ENCODE measurements at places on chromosomes 16 and 17.

GRCh38 chr17:80063830-80064585 lies 27.6 kb downstream of the CCDC40 start:
- DNase-seq, result no peak

DNA sequence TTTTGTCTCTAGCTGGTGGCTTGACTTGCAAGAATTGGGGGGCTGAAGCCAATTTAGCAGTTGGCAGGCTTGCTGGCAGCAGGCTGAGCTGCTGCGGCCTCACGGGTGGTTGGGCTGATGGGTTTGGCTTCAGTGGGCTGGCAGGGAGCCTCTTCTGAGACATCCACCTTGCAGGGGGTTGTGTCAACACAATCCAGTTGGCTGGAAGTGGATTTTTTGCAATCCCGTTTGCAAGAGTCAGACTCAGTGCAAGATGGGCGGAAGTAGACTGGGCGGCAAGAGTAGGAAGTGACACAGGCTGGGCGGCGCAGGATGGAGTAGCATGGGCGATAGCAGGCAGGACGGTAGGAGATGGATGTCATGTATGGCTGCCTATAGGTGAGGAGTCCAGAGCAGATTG lies 1.5 kb downstream of the KRTAP16-1 start:
- DNase-seq, result no peak

DNA sequence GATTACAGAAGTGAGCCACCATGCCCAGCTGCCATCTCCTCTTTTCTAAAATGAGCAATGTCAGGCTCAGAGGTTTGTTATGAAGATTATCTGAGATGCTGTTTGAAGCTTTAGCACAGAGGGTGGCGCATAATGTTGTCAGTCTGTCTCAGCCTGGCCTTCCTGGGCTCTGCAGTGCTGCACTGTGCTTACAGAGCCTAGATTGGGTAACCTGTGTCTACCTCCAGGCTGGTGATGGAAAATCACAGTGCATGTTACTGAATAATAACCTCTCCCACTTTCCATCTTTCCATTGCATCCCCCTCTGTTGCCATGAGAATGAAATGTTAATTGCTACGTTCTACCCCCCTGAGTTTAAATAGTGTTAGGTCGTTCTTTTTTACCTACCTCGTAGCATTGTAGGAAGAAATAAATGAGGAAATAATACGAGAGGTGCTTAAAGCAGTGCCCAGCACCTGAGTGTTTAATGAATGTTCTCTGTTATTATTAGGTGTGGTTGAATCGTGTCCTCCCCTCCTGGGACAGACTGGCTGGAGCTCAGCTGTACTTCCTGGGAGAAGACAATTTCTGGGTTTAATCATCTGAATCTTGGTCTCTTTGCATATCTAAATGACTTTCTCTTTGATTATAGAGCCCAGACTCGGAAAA lies 6.2 kb downstream of the LDAF1 start:
- no peak for DNase-seq

DNA sequence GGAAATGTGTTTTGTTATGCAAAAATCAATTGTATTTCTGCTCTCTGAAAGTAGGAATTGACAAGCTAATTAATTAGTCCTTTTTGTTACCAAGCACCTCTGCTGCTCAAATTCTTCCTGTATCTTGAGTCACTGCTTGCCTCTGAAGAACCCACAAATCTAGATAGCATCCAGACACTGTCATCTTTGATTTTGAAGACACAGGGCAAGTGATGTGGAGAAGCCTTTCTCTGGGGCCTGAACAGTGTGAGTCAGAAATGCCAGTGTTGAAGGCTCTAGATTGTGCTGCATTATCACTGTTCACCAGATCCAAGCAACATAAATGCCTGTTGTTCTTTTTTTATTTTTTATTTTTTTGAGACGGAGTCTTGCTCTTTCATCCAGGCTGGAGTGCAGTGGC lies 10.9 kb upstream of the ST6GALNAC1 start:
- DNase-seq, result no peak

- no peak for DNase-seq
Measured at GRCh38 chr16:87784812-87785211, 19.0 kb upstream of the KLHDC4 start.

DNA sequence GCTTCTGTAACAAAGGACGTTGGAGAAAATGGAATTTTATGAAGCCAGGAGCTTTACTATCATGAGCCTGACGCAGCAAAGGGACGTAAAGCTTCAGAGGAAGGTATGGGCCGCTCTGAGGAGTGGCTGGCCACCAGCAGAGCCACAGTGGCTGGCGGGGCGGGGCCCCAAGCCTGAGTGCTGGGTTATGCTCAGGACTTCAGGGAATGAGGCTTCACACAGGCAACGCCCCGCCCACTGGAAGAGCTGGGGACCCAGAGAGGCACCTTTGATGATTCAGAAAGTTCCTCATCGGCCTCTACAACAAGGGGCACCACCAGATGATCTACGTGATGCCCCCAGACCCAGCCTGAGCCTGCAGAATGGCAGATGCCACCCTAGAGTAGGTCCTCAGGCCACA lies 8.8 kb downstream of the NOB1 start:
- no peak for DNase-seq

DNA sequence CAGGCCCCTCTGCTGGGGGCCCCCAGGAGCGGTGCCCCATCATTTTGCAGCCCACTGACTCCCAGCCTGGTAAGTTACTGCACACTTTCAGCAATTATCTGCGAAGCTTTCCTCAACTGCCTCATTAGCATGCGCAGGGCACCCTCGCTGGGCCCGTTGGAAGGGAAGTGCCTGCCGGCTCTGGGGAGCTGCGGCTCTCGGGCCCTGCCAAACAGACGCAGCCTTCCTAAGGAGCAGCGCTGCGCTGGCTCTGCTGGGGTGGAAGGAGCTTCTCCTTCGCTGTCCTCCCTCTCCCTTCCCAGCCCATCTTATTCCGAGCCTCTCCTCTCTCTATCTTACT lies 71.0 kb downstream of the RBBP6 start:
- no peak for DNase-seq

- DNase-seq, result no peak
Measured at GRCh38 chr17:55870044-55870443, 119.2 kb downstream of the PCTP start.

GRCh38 chr17:31629696-31630470 lies 229.2 kb downstream of the COPRS start:
- DNase-seq, result no peak

DNA sequence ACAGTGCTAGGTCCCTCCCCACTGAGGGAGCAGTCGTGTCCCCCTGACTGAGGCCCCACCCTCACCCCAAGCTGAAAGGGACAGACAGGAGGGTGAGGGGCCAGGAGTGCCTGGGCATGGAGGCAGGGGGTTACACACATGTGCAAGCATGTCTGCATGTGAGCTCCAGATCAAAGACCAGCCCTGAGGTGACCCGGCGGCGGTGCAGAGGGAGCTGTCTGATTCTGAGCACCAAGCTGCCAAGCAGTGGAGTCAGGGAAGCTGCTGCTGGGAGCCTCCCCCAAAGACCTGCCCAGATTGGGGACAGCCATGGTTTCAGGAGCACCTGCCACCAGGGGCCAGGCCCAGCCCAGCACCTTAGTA lies 5.5 kb downstream of the DLX3 start:
- DNase-seq, result no peak

DNA sequence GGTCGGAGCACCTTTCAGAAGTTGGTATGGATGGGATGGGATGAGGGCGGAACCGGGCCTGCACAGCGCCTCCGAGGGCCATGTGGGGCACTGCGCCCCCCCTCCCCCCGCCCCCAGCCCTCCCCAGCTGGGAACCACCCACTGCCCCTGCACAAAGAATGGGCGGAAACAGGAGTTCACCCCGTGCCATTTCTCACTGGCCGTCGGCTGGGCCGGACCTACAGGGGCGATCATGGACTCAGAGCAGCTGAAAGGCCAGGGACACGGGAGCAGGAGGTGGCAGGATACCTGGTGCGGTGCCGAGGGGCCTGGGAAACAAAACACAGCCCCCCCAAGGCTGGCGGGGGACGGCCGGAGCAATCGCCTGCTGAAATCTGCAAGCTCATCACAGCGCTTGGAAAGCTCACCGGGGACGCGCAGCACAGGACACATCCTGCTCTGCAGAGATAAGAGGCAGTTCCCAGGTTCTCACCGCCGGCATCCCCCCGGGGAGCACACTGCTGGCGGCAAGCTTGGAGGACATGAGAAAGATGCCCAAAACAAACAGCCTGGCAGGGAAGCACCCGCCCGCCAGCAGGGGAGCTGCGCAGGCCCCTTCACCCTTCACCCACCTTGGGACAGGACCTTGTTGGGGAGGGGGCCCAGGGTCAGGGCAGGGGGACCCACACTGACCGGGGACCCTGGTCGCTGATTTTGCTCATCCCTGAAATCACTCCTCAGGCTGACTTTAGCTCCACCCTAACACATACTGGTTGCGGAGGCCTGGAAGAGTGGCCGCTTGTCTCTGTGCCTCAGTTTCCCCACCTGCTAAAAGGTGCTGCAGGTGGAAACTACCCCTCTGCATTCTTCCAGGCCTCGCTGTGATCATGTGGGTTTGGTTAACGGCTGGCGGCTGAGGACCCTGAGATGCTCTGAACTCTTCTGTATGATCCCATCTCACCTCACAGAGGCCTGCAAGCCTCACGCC lies 263.9 kb downstream of the C16orf95 start:
- DNase-seq, result no peak

DNA sequence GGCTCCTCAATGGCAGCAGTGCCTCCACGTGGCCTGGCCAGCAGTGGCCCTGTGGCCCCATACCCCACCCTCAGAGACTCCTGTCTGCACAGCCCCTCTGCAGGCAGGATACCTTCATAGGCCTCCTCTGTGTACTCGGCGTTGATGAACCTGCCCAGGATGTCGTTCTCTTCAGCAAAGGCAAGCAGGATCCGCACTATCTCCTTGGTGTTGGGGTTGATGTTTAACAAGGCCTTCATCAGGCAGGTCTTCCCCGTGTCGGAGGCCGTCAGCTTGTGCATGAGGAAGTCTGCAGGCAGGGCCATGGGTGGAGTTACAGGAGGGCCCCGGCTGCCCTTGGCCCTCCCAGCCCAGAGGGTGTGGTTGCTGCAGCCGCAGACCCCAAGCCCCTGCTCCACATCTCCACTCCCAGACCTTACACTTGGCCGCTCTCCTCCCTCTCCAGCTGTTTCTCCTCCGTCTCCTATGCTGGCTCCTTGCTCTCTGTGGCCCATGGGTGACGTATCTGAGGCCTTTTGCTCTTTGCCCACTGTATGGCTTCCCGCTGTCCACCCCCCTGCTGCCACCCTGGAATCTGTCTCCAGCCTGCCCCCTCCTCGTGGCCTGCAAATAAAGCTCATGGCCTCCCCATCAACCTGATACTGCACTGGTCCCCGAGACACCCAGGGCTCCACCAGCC lies 15.1 kb downstream of the TRPV3 start:
- DNase-seq, result no peak

- DNase-seq, result no peak
Measured at GRCh38 chr17:40063901-40064531, 1.3 kb downstream of the THRA start.
